ENCODE measurements at places on chromosomes 2 and 18.

- no peak for DNase-seq
Observed at GRCh38 chr2:121837591-121837990, 82.1 kb downstream of the TSN start.

DNA sequence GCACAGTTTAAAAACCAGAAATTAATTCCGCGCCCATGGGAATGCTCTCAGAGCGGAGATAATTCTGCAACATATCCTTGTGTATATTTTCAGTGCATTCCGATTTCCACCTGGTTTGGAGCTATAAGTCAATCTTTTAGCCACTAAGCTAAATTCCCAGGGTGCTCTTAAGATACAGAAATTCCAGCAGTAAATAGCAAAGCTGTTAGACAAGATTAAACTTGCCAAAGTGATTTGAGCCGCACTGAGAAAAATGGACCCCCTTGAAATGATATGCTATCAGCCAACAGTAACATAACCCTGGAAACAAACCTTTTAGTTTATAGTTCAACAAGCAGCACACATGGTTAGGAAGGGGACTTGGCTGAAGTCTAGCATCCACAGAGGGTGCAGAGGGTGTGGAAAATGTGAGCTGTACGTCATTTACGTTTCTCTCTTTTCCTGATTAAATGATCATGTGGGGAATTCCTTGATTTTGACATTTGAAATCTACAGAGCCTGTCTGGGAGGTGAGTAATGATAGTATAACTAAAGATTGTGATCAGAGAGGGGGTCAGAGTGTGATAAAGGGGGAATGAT is 99.8 kb upstream of the COPS8 start:
- no peak for DNase-seq

- DNase-seq: no peak
Observed at GRCh38 chr2:235898766-235899165, 269.4 kb downstream of the GBX2 start.

DNA sequence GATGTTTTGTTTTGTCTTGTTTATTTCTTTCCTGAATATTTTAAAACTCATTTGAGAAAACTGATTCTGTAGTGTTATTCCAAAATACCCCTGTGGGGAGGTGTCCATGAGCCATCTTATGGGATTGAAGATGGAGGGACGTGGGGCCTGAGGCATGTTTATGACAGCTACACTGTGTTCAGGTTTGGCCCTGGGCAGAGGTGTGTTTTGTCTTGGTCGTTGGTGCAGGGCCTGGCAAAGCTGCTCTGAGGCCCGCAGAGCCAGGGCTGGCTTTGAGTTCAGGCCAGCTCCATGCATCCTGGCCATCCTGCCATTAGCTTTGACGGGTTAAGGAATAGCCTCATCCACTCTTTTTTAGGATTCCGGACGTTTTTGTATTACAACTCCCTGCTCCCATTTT is 68.9 kb downstream of the TMEM18 start:
- DNase-seq: no peak

- DNase-seq: no peak
Observed at GRCh38 chr2:138094031-138094430, 129.8 kb downstream of the HNMT start.

- DNase-seq: no peak
Observed at GRCh38 chr2:127592761-127593227, 53.2 kb upstream of the GPR17 start.

GRCh38 chr2:235727174-235727573 is 233.3 kb downstream of the AGAP1 start:
- no peak for DNase-seq

GRCh38 chr2:228673876-228674554 is 492.5 kb upstream of the SPHKAP start:
- no peak for DNase-seq

DNA sequence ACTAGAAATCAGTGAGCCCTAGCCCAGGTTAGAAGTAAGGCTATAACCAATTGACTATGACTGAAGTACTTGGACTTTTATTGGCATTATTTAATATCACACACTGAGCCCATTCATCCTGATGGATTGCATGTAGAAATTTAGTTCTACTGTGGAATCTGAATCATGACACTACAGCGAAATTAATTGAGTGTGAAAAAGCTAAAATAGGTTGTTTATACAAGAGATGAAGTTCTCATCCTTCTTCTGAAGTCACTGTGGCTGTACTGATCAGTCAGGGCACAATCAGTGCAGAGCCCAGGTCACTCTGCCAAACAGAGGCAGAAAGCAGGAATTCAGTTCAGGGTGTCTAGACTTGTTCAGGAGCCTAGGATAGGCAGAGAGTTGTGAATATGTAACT is 158.9 kb downstream of the BABAM2 start:
- DNase-seq: no peak

GRCh38 chr2:50723286-50723938 is 308.5 kb downstream of the NRXN1 start:
- DNase-seq: no peak

GRCh38 chr18:58544616-58545337 is 84.1 kb downstream of the ALPK2 start:
- no peak for DNase-seq

- DNase-seq: no peak
Observed at GRCh38 chr2:217309056-217309455, 449.2 kb upstream of the TNP1 start.

DNA sequence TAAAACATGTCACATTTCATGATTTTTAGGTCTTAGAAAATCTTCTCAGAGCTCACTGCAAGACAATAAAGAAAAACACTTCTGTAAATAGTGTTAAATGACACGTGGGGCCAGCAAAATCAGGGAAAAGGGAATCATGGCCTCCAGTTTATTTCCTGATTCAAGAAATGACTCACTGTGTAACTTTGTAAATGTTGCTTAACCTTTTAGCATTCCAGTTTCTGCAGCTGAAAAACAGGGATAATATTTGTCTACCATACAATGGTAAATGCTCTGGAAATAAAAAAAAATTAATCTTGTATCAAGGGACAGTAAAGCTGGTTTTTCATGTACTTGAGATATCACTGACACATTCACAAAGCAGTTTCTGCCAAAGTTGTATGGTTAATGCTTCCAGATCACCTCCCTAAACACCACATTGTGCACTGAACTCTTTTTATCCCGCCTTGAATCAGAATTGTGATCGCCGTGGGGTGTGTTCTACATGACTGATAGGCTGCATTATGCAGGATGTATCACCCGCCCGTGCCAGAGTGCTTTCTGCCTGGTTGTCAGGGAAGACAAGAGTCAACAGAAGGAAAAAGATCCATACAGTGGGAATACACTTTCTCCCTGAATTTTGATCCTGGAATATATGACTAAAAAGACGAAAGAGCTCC is 238.8 kb downstream of the IKZF2 start:
- no peak for DNase-seq

GRCh38 chr18:3451989-3452749 is 2.2 kb downstream of the TGIF1 start:
- DNase-seq: no peak

- DNase-seq: no peak
Observed at GRCh38 chr2:234747833-234748559, 203.8 kb upstream of the SH3BP4 start.

DNA sequence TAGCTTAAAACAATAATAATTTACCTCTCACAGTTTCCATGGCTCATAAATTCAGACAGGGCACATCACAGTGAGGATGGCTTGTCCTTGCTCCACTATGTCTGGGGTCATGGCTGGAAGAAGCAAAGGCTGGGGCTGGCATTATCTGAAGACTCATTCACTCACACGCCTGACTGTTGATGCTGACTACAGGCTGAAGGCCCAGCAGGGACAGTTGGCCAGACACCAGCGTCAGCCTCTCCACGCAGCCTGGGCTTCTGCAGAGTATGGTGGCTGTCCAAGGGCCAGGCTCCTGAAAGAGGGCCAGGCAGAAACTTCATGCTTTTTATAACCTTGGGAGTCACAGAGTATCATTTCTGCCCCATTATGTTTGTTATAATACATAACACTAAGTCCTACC is 33.4 kb downstream of the YPEL5 start:
- DNase-seq: no peak

DNA sequence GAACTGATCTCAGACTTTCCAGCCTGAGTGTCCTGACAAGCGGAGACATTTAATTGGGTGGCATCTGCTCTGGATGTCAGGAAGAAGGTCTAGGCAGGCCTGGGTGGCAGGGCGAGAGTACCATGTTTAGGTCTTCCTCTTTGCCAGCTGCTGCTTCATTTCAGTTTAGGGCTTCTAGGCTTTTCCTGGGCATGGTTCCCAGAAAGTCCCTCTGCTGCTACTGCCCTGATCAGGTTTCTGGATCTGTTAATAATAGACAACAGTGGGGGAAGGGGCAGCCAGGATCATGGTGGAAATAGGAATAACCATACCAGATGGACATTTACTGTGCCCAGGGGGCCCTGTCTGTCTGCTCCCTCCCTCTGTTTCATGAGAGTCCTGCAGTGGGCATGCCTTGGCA is 2.3 kb upstream of the PLCD4 start:
- no peak for DNase-seq

- no peak for DNase-seq
Observed at GRCh38 chr2:17614174-17614930, 73.9 kb downstream of the VSNL1 start.

GRCh38 chr2:205287316-205287715 is 395.0 kb upstream of the NRP2 start:
- no peak for DNase-seq
